Esophagus squamous epithelium (tissue), 5 donors: ENCODE measurements at places on chromosomes 12 and 14.

- DNase-seq, result no peak
Measured at GRCh38 chr14:20866963-20867362, 24.2 kb upstream of the RNASE3 start.

GRCh38 chr14:103030741-103031565 is 26.4 kb downstream of the CDC42BPB start:
- no peak for DNase-seq

- no peak for DNase-seq
Measured at GRCh38 chr12:52413202-52413601, 7.1 kb upstream of the KRT82 start.

- DNase-seq, result no peak
Measured at GRCh38 chr12:25018146-25018545, 69.2 kb upstream of the BCAT1 start.

- DNase-seq, result no peak
Measured at GRCh38 chr14:96275177-96276112, 19.4 kb downstream of the BDKRB1 start.

DNA sequence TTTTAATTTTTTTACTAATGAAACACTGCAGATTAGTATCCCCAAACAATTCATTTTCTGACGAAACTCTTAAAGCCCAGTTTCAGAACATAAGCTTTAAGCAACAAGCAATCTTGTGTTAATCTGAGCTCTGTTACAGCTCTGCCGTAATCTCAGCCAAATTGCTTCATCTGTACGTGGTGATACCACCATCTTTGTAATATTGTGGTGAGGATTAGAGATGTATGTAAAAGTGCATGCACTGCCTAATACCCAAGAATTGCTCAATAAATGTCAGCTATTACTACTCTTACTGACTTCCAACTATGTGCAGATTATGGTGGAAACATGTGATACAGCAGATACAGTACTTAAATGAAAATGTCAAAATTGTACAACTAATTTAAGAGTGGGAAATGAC is 1.8 kb downstream of the AKAP5 start:
- DNase-seq, result no peak

DNA sequence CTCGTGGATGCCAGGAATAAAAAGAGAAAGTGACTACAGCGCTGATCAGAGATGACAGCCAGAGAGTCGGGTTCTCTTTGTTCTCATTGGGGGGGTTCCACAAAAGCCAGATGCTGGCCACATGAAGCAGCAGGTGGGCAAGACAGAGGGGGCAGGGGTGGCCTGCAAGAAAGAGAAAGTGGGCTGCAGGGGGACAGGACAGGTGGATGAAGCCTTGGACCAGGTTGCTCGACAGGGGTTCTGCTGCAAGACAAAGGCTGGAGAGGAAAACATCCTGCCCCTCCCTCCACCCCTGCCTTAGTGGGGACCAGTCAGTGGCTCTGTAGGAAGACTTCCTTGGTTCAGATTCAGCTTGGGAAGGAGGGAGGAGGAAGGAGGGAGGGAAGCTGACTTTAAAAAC is 126.2 kb downstream of the KSR2 start:
- no peak for DNase-seq

DNA sequence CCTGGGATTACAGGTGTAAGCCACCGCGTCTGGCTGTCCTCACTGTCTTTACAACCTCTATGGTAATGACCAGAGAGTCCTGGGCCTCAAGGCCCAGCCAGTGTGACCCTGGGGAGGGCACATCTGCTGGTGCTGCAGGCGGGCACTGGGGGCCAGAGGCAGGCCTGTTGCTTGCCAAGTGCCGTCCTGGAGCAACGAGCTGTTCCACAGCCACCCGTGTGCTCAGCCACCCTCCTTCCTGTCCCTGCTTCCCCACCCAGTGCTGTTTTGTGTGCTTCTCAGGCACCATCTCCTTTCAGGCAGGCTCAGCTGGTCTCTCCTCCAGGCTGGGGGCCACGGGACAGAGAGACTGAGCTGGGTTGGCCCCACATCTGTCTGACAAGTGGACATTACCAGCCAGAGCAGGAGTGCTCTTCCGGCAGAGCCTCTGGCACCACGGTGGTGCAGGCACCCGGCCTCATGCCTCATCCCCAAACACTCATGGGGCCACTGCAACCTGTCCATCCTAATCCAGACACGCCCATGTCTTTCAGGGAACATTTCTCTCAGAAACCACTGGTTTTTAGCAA is 9.0 kb downstream of the SLC25A47 start:
- DNase-seq, result no peak

- no peak for DNase-seq
Measured at GRCh38 chr12:115079760-115080159, 395.8 kb upstream of the TBX3 start.

DNA sequence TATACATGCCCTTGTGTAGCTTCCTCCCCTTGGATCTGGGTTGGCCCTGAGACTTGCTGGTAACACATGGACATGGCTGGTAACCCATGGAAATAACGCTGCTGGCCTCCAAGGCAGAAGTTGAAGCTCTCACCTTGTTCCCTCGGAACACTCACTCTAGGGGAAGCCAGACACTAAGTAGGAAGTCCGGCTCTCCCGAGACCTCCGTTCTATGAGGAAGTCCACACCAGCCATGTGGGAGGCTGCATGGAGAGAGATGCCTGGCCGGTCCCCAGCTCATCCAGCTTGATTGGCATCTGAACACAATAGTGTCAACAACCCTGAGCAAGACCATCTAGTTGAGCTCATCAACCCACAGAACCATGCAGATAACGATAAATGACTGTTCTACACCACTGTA is 39.7 kb upstream of the VRK1 start:
- DNase-seq, result no peak

- no peak for DNase-seq
Measured at GRCh38 chr12:98645572-98646067, 530 bp downstream of the APAF1 start.

GRCh38 chr14:24483604-24484252 is 24.3 kb downstream of the CMA1 start:
- DNase-seq, result no peak
